ENCODE measurements at places on chromosomes 13 and 19.
A peak's percentile ranks its signal among the peaks of the same experiment; 100 is the strongest.

DNA sequence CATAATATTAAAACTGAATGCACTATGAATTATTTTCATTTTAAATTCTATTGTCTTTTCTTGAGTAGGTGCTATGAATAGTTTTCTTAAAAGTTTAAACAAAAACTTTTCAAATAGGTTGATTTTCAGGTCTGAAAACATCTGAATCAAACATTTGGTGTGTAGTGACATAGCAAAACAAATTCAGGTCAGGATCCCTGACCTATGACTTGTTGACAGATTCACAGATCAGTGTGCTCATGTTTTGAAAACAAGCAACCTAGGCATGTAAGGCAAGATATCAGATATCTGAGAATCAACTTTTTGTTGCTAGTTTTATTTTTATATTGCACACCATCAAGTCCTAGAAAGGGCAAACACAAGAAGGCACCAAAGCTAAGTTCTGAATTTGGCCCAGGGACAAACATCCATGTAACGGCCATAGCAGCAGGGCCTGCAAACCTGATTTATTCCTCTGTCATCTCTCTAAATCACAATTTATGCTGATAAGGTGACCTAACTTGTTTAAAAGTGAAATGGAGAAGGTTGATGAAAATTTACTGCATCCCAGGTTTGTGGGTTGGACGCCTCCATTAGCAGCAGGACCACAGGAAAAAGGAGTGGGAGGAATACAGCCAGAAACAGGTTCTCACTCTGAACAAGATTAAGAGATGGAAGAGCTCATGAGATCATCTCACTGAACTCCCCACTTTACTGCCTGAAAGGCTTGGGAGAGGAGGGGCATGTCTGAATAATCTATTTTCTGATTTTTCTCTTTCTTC is 337.7 kb downstream of the KCNRG start:
- no peak for DNase-seq

- no peak for DNase-seq
Measured at GRCh38 chr19:32866061-32866460, 3.5 kb downstream of the SLC7A9 start.

DNA sequence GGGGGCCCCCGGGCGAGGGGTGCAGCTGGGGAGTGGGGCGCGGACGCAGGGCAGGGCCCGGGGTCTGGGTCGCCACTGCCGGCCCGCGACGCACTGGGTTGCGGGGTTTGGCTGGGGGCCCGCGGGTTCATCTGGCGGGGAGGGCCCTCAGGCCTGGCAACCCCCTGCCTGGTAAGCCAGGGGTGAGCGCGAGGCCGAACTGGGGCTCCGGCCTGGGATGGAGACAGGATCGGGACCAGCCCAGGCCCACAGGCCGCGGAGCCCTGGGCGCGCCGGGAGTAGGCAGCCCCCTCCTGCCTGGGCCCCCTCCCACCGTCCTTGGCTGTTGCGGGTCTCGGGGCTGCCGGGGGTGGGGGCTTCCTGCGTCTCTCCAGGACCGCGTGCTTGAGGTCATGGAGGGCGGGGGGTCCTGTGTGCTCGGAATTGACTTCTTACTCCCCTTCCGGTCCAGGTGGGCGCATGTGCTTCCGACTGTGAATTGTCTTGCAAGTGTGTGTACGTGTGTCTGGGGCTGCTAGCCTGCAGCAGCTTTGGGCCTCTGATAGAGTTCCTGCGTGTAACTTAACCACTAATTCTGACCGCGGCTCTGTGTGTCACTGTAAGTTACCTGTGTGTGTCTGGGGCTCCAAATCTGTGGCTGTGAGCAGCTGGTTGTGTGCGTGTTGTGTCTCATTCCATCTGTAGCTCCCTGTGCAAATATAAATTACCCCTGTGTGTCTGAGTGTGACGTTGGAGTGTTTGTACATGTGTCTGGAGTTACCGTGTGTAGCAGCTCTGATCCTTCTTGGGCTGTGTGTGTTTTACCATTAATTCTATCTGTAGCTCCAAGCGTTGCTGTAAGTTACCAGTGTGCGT is 751 bp downstream of the GRAMD1A start:
- DNase-seq = peak; percentile 38

DNA sequence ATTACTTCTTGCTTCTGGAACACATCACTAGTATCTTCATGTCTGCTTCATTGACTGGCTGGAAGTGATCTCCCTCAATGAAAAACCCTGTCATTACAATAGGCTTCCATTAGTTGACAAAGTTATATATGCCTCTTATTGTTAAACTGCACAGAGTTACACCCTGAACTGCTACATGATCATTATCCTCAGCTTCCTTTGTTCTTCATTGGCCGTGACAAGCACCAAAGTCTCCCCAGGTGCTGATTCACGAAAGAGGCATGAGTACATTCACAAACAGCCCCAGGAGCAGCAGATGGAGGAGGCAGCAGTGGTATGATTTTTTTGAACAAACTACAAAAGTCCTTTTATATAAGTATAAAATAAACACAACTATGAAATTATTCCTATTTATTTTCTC is 51.4 kb downstream of the VWA8 start:
- DNase-seq = no peak

- no peak for DNase-seq
Measured at GRCh38 chr13:46717275-46717674, 79.7 kb downstream of the ESD start.

DNA sequence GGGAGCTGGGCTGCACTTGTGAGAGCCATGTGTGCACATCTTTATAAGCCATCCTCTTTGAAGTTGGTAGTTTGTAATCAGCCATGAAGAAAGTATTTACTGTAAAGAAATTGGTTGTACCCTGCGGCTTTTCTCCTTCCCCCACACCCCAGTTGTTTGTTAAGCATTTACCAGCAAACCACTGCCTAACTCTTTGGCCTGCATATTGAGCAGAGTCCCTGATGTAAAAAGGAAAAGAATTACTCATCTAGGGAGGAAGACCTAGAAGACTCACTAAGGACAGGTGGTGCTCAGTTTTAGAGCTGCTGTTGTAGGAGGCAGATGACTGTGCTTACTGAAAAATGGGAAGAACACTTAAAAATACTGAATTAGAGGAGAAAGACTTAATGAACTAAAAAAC is 245.3 kb downstream of the PCCA start:
- DNase-seq = no peak

DNA sequence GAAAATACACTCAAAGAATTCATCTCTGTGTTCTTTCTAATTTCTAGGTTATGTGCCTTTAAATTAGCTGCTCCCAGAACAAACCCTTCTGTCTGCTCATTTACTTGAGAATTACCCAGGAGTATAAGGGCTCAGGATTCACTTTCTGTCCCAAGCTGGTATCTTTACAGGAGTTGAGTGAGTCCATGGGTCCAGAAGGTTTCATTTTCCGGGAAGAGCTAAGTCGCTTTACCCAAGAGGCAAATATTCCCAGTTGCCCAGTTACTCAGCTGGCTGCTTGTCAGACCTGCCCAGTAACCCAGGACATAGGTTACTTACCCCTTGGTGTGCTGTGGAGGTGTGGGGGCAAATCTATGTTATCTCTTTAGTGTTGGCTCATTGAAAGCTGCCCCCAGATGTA is 47.3 kb downstream of the DHRS12 start:
- no peak for DNase-seq

DNA sequence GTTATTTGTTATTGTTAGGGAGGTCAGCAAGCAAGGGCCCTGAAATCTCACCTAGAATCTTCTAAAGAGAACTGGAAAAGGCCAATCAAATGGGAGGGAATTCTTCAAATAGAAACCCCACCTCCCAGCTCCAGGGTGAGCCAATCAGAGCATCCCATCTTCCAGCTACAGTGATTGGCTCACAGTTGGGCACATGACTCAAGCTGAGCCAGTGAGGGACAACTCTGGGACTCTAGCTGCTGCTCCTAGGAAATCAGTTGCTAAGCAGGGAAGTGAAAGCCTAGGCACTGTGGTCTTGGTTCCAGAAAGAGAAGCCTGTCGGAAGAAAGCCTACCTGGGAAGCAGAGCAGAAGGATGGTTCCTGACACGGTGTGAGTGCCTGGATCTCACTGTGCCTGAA is 13.4 kb downstream of the TM6SF2 start:
- no peak for DNase-seq

DNA sequence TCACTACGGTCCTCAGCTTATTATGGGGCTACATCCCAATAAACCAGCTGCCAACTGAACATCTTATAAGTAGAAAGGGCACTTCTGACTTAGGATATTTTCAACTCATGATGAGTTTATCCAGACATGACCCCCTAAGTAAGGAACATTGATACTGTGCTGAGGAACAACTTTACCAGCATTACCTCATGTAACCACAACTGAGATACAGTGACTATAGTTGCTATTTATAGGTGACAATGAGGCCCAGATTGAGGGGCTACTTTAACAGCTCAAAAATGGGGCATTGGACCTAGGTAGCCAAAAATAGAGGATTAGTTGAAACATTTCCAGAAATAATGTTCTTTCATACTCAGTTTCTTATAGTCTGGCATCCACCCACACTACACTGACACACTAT is 26.8 kb downstream of the SKA3 start:
- DNase-seq = no peak

DNA sequence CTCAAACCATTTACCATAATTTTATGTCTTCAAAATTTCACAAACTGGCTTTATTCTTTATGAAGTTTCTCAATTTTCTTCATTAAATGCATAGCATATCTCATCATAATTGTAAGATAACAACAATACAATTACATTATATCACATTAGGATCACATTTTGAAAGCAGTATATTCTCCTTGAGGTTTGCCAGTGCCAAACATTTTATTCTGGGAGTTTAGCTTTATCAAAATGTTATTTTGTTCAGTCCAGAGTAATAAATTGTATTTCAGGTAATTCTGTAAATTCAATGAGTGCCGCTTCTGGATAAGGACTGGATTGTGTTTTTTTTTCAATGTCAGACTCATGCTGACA is 234.6 kb upstream of the MIR17HG start:
- DNase-seq = no peak

- DNase-seq = no peak
Measured at GRCh38 chr13:76792731-76793347, 93.4 kb downstream of the KCTD12 start.

GRCh38 chr19:16795731-16796130 is 33.5 kb upstream of the SIN3B start:
- DNase-seq = no peak

DNA sequence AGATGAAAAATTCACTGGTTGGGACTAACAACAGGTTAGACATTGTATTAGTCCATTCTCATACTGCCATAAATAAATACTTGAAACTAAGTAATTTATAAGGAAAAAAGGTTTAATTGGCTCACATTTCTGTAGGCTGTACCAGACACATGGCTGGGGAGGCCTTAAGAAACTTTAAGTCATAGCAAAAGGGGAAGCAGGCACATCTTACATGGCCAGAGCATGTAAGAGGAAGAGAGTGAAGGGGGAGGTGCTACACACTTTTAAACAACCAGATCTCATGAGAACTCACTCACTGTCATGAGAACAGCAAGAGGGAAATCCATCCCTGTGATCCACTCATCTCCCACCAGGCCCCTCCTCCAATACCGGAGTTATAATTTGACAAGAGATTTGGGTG is 125.9 kb downstream of the SUCLA2 start:
- DNase-seq = no peak

GRCh38 chr13:66180836-66181235 is 1049.3 kb downstream of the PCDH9 start:
- no peak for DNase-seq

- peak; percentile 72 for DNase-seq
Measured at GRCh38 chr13:41465241-41465847, 8.0 kb downstream of the RGCC start.

GRCh38 chr13:84237143-84237542 is 354.9 kb upstream of the SLITRK1 start:
- no peak for DNase-seq

- DNase-seq = no peak
Measured at GRCh38 chr19:15437355-15438123, 12.2 kb downstream of the WIZ start.

GRCh38 chr13:23986619-23987018 is 89.3 kb upstream of the C1QTNF9B start:
- no peak for DNase-seq

- no peak for DNase-seq
Measured at GRCh38 chr13:23725922-23726321, 155.7 kb downstream of the TNFRSF19 start.

- DNase-seq = no peak
Measured at GRCh38 chr13:97574926-97575325, 141.0 kb downstream of the RAP2A start.

DNA sequence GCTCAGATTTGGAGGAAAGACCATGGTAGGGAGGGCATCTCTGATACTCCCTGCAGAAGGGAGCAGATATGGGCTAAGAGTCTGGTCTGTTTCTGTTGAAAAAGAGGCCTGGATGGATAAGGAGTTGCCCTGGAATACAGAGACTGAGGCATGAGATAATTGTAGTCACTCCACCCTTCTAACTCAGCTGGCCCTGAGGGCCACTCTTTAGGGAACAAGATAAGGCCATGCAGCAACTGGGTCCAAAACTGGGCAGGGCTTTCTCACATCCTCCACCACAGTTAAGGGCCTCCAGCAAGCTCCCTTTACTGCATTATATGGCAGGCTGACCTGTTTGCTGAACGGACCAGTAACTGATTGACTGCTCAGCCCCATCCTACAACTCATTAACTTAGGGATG is 1.3 kb downstream of the ZNF749 start:
- no peak for DNase-seq

DNA sequence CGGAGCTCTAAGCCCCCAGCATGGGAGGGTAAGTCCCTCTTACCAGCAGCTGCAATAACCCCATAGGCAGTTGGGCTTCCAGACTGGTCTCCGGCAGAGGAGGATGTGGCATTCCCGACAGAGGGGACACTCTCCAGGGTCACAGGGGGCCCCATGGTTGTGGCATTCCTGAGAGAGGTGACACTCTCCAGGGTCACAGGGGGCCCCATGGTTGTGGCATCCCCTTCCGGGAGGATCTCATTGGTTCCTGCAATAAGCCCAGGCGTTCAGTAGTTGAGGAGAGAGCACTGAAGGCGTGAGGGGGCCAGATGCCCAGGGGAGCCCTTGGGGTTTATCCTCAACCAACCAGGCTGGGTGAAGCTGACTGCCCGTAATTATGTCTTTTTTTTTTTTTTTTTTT is 5.4 kb downstream of the CD320 start:
- no peak for DNase-seq

GRCh38 chr19:1254530-1255185 is 6.3 kb downstream of the MIDN start:
- no peak for DNase-seq

GRCh38 chr13:46578590-46578975 is 25.6 kb downstream of the LRCH1 start:
- DNase-seq = no peak

GRCh38 chr19:47176627-47177090 is 46.0 kb downstream of the SAE1 start:
- DNase-seq = no peak

DNA sequence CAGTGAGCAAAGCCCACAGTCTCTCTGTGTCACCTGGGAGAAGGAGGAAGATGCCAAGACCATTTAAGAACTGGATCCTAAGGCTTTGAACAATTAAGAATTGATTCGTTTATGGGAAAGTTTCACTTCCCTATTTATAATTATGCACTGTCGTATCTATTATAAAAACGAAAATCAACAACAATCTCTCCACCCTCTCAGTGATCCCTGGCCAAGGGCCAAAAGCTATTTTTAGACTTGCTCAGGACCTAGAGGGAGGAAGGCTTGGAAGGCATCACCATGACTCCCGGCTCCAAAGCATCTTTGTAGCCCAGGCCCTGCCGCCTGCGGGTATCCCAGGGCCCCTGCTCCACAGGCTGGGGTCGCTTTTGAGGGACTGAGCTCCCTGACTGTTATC is 1.3 kb downstream of the RHPN2 start:
- no peak for DNase-seq

GRCh38 chr13:104586051-104586746 is 1520.0 kb upstream of the SLC10A2 start:
- DNase-seq = no peak

Measured in stimulated activated CD8-positive, alpha-beta memory T cell treated with anti-CD3 and anti-CD28 coated beads, Interleukin-15, amount 100 ng/mL, for 4 hours (primary cell).